Right atrium auricular region (tissue), 2 donors: ENCODE measurements at places on chromosomes 4 and X.
A peak's percentile ranks its signal among the peaks of the same experiment; 100 is the strongest.

DNA sequence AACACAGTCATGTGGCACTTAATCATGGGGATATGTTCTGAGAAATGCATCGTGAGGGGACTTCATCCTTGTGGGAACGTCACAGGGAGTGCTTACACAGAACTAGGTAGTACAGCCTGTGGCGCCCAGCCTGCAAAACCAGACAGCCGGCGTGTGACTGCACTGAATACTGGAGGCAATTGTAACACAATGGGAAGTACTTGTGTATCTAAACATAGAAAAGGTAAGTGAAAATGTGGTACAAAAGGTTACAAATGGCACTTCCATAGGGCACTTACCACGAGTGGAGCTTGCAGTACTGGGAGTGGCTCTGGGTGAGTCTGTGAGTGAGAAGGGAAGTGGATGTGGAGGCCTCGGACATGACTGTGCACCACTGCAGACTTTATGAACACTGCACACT lies 5.2 kb downstream of the TLR3 start:
- no peak for DNase-seq
- H3K4me1 ChIP-seq: peaks cover 9% of the 10 kb centered on the region
- no peaks in the 10 kb centered on the region for H3K27me3 ChIP-seq
- H3K4me3 ChIP-seq: no peak overlapping the region
- H3K27ac ChIP-seq: peak overlapping the region; percentile 18
- no peaks in the 10 kb centered on the region for H3K36me3 ChIP-seq

GRCh38 chr4:77009511-77010115 lies 60.1 kb downstream of the SEPTIN11 start:
- H3K27me3 ChIP-seq: no peaks in the 10 kb centered on the region
- H3K4me3 ChIP-seq: no peak overlapping the region
- H3K4me1 ChIP-seq: no peaks in the 10 kb centered on the region
- no peak for DNase-seq
- peaks cover 8% of the 10 kb centered on the region for H3K36me3 ChIP-seq

GRCh38 chrX:12953420-12953819 lies 21.5 kb upstream of the TMSB4X start:
- no peaks in the 10 kb centered on the region for H3K36me3 ChIP-seq
- H3K27me3 ChIP-seq: no peaks in the 10 kb centered on the region
- no peak overlapping the region for H3K4me3 ChIP-seq

DNA sequence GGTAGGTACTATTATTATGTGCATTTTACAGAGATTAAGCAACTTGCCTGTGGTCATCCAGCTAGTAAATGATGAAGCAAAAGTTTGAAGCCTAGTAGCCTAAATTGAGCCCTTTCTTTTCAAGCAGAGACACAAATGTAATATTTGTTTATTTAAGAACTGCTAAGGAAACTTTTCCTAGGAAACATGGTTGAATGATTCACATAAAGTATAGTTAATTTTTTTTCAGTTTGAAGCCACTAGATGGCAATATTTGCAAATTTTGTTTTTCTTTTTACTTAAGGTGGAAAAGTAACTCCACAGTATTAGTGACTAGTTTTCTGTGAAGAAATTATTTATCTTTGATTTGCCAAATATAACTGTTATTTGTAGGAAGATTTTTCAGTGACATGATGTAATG lies 52.8 kb upstream of the ANKRD17 start:
- H3K27ac ChIP-seq: no peak overlapping the region
- no peak overlapping the region for H3K4me3 ChIP-seq
- H3K36me3 ChIP-seq: no peaks in the 10 kb centered on the region
- H3K27me3 ChIP-seq: no peaks in the 10 kb centered on the region
- no peak for DNase-seq

GRCh38 chr4:1255699-1256098 lies 6.8 kb upstream of the CTBP1 start:
- H3K36me3 ChIP-seq: no peaks in the 10 kb centered on the region
- no peaks in the 10 kb centered on the region for H3K27me3 ChIP-seq
- no peak overlapping the region for H3K4me3 ChIP-seq
- no peak overlapping the region for H3K27ac ChIP-seq

DNA sequence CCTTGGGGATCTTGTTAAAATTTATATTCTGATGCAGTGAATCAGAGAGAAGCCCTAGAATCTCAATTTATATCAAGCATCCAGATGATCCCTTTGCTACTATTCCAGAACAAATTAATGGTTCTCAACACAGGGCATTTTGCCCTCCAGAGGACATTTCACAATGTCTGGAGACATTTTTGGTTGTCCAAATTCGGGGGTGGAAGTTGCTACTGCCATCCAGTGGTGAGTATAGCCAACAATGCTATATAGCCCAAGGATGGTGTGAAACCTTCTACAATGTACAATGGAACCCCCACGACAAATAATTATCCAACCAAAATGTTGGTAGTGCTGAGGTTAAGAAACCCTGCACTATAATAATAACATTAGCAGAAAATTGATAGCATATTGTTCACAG lies 2440.0 kb downstream of the PCDH7 start:
- H3K4me3 ChIP-seq: no peak overlapping the region
- no peaks in the 10 kb centered on the region for H3K36me3 ChIP-seq
- no peak overlapping the region for H3K27ac ChIP-seq
- DNase-seq: no peak
- H3K27me3 ChIP-seq: no peaks in the 10 kb centered on the region
- H3K4me1 ChIP-seq: no peaks in the 10 kb centered on the region
